Kidney tubule cell (primary cell): ENCODE measurements at places on chromosomes 12 and 14.

GRCh38 chr12:108816652-108817335 lies 40.6 kb downstream of the SSH1 start:
- DNase-seq = no peak

GRCh38 chr14:56118611-56119181 lies 485 bp downstream of the PELI2 start:
- peak; percentile 6 for DNase-seq

GRCh38 chr12:119008691-119009221 lies 27.4 kb downstream of the SRRM4 start:
- DNase-seq = no peak

DNA sequence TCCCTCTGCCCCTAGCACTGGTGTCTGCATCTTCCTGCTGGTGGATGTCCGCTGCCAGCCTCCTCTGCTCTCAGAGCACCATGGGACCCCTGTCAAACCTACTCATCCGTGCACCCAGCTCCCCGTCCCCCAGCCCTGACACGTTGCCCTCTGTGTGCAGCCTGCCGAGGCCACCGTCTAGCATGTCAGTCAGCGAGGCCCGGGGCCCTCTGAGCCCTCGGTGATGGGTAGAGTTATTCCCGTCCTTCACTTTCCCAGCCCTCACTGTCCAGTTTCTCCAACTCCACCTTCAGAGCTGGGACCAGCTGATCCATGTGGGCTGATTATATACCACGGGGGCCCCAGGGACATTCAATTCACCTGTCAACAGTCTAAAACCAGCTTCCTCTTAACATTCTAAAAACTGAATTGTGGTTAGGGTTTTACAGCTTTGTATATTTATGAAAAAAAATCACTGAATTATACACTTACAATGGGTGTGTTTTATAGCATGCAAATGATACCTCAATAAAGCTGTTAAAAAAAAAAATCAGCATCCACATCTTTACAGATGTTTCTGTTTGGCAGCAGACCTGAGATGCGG lies 61.3 kb downstream of the CCDC88C start:
- no peak for DNase-seq

GRCh38 chr14:76531821-76532318 lies 155.9 kb downstream of the ESRRB start:
- no peak for DNase-seq

GRCh38 chr12:56160894-56161689 lies 2.9 kb downstream of the MYL6 start:
- DNase-seq = no peak

DNA sequence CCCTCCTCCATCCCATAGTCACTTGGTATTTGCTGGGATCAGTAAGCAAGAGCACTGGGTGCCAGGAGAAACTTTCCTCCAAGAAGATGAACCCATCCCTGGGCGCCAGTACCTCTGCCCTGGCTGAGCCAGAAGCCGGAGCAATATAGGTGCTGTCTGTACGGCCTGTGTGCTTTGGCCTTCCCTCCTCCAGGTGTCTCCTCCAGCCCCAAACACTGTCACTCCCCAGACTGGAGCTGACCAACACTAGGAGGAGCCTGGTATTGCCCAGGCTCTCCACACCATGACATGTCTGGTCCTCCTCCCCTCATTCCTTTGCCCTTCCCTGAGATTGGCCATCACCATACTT lies 4.9 kb downstream of the GSTZ1 start:
- no peak for DNase-seq

DNA sequence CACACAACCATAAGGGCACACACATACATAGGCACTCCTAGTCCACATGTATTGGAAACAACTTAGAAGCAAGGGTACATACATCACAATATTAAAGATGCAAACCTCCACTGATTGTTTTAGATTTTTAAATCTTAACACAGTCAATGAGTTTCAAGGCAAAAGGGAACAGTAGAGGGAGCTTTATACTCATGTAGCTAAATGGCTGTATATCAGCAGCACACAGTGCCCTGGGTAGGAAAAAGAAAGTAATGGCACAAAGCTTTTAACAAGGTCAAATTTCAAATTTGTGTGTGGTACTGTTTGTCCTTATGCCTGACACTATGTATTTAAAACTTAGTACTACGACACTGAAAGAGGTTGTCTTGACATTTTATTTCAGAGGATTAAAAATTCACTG lies 262.0 kb downstream of the MED13L start:
- peak; percentile 38 for DNase-seq

GRCh38 chr14:44945264-44945663 lies 16.5 kb downstream of the KLHL28 start:
- DNase-seq = no peak

DNA sequence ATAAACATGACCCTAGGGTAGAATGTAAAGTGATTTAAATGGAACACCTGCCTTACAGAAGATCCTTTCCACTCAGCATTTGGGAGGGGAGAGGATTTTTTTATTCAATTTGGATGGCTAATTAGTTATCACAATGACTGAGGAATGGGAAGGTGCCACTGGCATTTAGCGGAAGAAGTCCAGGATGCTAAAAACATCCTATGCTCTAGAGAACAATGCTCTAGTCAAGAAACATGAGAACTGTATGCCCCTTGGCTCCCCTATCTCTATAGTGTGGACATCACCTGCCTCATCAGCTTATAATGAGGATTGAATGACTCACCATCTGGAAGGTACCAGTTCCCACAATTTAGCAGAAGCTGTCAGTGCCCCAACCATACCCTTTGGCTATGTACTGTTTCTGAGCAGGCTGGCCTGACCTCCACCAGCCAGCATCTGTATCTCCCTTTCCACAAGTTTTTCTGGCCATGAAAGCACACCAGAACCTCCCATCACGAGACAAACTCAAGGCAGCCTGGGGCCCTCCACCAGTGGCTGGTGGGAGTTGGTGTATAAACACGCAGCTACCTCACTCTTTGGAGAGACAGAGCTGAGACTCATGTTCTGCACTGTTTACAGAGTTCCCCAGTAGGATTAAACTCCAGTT lies 109.7 kb upstream of the VASH1 start:
- DNase-seq = no peak

GRCh38 chr12:25253371-25254068 lies 2.8 kb upstream of the KRAS start:
- DNase-seq = no peak

- no peak for DNase-seq
Observed at GRCh38 chr12:130938186-130938585, 15.5 kb upstream of the ADGRD1 start.

- DNase-seq = peak; percentile 63
Observed at GRCh38 chr12:99984271-99985128, at the start of gene ANKS1B. Gene ANKS1B, minus strand, starts transcription at chr12:99984936. Its CDS starts 699 bp downstream, at chr12:99984237.

GRCh38 chr14:28323951-28324741 lies 442.4 kb upstream of the FOXG1 start:
- no peak for DNase-seq

DNA sequence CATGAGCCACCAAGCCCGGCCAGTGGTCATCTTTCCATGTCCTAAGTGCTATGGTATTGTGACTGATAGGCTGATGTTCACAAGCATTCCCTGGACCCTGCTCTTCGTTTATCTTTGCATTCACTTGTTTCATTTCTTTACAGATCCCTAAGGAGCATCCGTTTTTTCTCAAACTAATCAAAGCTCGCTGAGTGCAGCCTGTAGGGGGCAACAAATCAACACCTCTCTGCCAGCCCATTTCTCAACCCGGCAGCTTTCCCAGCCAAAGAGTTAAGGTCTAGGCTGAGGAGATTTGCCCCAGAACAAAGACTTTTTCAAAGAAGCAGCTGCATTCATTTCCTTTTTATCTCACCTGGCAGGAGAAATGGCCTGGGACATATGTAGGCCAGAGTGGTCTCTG lies 12.1 kb downstream of the SIRT4 start:
- no peak for DNase-seq

- peak; percentile 73 for DNase-seq
Observed at GRCh38 chr12:95796982-95797289, 6.4 kb upstream of the NTN4 start.

DNA sequence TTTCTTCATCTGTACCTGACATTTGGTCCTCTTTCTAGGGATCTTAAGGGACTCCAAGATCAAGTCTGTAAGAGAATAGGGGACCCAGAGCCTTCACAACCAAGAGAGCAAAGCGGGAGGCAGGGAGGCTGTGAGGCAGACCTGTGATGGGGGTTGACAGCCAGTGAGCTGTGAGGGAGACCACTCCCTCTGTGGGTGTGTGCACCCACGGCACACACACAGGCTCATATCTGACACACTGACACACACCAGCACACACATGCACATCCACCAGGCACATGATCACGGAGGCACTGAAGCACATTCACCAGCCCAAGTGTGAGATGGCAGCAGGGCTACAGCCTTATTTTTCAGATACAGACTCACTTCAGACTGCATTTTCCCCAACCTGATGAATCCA lies 55.2 kb downstream of the SPTB start:
- DNase-seq = no peak

DNA sequence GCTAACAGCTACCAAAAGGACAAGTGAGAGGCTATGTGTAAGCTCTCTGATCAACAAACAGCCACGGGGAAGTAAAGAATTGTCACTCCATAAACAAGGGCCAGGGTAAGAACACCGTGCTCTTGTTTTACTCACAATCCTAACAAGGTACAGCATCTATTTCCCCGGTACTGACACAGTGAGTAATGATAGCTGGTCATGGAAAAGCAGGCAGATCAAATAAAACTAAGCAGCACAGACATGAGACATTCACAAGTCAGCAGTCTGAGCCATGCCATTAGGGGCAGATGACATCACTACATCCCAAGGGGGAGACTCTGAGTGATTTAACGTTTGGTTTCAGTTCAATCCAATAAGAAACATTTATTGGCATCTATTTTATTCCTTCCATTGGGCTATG lies 54.4 kb downstream of the ARL6IP4 start:
- DNase-seq = peak; percentile 86

GRCh38 chr12:39972119-39972518 lies 133.8 kb downstream of the SLC2A13 start:
- DNase-seq = no peak

- no peak for DNase-seq
Observed at GRCh38 chr14:45787167-45787566, 534.2 kb upstream of the MIS18BP1 start.

DNA sequence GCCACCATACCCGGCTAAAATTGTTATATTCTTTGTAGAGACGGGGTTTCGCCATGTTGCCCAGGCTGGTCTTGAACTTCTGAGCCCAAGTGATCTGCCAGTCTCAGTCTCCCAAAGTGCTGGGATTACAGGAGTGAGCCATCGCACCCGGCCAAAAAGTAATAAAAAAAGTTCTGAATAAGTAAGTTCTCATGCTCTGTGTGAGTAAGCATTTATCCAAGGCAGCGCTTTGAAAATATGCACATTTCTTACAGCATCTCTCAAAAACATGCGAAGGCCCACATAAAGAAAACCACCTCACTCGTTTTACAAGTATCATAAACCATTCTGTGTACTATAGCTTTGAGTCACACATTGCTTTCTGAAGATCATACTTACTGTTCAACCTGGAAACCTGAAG lies 8.6 kb downstream of the GIT2 start:
- DNase-seq = no peak

GRCh38 chr14:61438860-61439765 lies 117.7 kb downstream of the PRKCH start:
- DNase-seq = peak; percentile 64

DNA sequence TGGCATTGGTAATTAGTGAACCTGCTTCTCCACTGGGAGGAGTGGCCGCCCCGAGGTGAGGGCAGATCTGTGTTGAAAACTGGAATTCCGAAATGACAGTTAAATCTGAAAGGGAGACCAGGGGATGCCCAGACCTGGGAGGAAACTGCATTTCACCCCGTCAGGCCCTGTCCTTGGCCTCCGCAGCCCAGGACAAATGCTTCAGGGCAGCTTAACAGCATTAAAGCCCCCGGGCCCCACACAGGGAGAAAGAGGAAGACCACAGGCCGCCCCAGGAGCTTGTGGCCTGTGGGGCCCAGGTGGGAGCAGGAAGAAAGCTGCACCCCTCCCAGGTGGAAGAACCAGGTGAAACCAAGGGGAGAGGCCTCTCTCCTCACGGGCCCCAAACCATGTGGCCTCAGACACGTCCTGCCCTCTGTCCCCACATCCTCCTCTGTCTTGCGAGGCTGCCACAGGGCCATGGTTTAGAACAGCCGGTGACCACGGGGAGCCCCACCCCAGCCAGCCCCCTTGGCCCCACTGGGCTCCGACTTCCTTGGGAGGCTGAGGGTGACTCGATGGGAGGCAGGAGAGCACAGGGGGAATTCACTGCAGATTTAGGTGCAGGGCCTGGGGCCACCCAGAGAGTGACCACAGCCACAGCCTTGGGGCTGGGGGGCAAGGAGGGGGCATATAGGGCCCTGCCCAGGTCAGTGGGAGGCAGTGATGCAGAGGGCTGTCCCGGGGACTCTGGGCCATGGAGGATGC lies 265.4 kb downstream of the ADGRD1 start:
- DNase-seq = no peak

GRCh38 chr12:33253178-33253577 lies 186.4 kb downstream of the SYT10 start:
- DNase-seq = peak; percentile 5

DNA sequence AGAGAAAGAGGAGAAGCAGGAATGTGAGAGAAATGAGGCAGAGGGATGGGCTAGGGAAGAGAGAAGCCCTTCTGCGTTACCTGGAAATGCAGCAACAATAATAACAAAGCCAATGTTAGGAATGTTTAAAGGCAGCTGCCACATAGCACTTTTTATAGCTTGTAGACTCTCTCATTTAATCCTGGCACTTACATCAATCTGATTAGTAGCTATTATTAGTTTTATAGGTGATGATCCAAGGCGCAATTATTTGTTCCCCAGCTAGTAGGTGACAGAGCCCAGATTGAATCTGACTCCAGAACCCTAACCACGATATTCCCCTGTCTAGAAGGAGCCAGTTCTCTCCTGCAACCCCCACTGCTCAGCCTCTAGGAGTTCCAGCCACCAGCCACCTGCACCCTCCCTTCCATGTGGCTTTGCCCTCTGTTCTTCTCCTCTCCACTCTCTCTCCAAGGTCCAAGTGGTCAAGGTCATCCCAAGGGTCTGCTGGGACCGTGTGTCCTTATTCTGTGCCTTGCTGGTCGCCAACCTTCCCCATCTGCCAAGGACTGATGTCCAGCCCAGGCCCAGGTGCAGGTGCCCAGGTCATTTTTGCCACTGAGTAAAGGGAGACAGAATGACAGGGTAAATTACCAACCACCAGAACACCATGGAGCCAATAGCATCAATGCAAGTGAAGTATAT lies 29.4 kb upstream of the CIPC start:
- DNase-seq = no peak

DNA sequence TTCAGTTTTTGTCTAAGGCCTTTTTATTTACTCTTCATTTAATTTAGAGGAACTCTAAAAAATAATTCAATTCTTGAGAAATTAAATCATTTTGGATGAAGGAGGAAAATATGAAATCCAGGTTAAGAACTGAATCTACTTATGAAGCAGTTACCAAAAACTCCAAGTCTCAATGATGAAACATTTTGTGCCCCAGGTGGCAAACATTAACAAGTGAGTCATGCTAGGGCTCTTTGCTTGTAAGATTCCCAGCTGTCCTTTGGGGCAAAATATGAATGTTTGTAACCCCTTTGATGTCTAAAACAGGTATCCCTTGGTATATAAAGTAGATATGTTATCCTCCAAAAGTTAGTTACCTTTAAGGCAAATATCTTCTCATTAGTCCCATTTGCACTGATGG lies 202.4 kb downstream of the NEDD1 start:
- peak; percentile 61 for DNase-seq

- DNase-seq = no peak
Observed at GRCh38 chr12:2323532-2324255, 270.9 kb downstream of the CACNA1C start.

- DNase-seq = no peak
Observed at GRCh38 chr14:101502761-101503392, 58.4 kb upstream of the DIO3 start.
